ENCODE measurements at places on chromosomes 7 and 10.

DNA sequence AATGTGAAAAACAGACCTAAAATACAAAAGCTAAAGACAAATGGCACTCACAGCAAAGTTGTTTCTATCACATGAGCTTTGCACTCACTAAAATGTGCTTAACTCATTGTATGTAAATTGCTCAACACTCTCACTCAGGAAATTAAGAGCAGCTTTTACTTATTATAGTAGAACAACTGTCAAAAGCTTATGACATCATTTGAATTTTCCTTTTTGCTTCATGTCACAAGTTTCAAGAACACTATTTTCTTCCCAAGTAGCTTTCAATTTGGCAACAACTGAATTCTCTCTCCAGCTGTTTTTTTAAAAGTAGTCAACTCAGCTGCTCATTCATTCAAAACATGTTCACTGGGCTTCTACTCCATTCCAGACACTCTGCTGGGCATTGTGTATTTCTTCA lies 46.9 kb downstream of the ATE1 start:
- no peak for DNase-seq

DNA sequence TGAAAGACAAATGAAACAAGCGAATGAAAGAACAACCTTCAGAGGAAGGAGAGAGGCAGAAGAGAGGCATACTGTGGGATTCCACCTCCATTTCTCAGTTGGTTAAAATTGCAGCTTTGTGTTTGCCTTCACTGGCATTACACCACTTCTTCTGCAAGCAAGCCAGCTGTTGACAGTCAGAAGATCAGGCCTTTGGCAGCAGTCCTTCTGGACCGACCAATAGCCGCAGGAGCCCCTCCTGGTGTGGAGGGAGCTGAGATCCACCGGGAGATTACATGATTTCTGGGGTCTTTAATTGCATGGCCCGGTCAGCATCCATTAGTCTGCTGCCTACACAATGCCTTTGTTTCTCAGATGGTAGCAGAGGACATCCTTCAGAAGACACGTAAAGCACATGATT lies 206.7 kb downstream of the ADAM12 start:
- DNase-seq: no peak

DNA sequence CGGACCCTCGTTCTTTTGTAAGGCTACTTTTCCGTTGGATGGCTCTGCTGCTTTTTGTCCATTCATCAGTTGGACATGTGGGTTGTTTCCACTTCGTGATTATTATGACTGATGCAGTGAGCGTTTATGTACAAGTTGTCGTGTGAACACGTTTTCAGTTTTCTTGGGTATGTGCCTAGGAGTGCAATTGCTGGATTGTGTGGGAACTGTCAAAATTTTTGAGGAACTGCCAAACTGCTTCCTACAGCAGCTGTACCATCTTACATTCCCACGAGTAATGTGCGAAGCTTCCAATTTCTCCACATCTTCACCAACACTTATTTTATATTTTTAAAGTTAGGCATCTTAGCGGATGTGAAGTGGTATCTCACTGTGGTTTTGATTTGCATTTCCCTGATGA lies 10.4 kb downstream of the FKBP6 start:
- DNase-seq: no peak

DNA sequence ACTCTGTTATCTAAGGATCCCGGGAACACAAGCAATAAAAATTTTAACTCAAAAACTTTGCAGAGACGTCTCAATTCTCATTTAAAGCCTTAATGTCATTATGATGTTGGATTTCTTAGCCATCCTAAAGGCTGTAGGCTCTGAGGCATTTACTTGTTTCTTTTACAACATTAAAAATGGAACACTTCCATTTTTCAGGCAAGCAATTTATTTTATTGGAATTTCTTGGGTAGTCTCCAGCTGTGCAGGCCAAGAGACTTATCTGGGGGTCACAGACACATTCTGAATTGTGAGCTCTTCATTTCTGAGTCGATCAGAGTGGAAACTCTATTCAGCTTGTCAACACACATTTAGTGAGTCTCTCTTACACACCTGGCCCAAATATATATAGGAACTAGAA lies 48.0 kb upstream of the KIF5B start:
- DNase-seq: no peak

DNA sequence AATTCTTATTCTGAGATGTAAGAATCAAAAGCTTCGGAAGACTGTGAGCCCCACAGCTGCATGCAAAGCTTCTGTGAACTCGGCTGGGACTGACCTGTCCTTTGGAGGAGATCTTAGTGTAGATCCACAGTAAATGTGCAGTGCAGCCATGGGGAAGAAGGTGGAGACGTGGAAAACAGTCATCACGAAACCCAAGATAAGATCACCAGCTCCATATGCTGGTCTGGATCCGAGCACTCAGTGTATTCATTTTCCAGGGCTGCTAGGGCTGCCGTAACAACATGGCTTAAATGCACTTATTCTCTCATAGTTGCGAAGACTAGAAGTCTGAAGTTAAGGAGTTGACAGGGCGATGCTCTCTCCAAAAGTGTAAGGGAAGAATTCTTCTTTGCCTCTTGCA lies 143.0 kb upstream of the TCF7L2 start:
- DNase-seq: no peak

DNA sequence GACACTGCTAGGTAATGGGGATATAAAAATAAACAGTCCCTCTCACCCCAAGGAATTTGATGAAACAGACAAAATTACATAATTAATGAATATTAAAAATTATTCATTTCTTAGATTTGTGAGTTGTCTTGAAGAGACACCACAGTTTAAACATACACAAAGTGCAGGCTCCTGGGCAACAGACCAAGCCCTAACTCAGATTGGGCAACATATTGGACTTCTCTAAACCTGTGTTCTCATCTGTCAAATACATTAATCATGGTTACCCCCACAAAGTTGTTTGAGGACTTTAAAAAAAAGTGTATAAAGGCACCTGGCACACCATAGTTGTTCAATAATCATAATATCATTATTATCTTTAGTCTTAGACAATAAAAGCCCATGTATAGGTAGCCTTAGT lies 62.5 kb upstream of the CAPZA2 start:
- DNase-seq: no peak

Measured in bone marrow (tissue), 2 donors.